DMS79 treated with DMSO at 0.1 percent for 48 hours (cell line): ENCODE measurements at places on chromosomes 7 and 10.

GRCh38 chr7:114062810-114063209 is 144.0 kb upstream of the PPP1R3A start:
- DNase-seq: no peak

- no peak for DNase-seq
Observed at GRCh38 chr10:63324495-63324854, 141.3 kb downstream of the JMJD1C start.

GRCh38 chr7:95776561-95777185 is 4.3 kb downstream of the DYNC1I1 start:
- DNase-seq: no peak

DNA sequence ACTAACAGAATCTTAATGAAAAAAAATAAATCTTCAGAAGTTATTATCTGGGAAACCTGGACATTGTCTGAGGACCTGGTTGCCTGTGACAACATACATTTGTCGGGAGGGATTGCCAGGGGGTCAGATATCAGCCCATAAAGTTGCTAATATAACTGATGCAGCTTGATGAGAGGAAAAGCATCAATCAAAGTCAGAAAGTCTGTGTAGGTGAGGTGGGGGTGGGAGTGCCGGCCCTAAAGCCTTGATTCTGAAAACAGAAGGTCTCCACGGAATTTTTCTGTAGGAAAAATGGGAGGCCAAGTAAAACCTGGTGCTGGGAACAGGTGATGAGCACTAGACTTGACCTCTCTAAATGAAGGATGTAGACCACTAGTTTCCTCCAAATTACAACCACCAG is 281.8 kb downstream of the FGFR2 start:
- DNase-seq: no peak

GRCh38 chr10:114343623-114344505 is 60.4 kb downstream of the AFAP1L2 start:
- no peak for DNase-seq

DNA sequence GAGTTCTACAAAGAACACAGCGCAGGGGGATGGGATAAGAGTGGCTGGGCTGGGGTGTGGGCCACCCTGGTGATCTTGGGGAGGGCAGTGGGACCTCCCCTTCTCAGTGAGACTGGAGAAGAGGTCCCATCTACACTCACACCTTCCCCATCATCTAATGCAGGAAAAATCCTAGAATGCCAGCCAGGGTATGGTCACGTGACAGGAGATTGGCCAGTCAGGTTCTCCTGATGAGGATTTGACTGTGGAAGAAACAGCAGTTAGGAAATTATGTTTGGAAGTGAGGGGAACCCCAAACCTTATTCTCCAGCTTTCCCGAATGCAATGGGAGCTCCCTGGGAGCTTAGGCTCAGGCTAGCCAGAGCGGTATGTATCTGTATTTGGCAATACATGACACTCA is 158.8 kb upstream of the GRB10 start:
- DNase-seq: no peak

GRCh38 chr7:122006687-122007086 is 133.7 kb downstream of the PTPRZ1 start:
- DNase-seq: no peak

DNA sequence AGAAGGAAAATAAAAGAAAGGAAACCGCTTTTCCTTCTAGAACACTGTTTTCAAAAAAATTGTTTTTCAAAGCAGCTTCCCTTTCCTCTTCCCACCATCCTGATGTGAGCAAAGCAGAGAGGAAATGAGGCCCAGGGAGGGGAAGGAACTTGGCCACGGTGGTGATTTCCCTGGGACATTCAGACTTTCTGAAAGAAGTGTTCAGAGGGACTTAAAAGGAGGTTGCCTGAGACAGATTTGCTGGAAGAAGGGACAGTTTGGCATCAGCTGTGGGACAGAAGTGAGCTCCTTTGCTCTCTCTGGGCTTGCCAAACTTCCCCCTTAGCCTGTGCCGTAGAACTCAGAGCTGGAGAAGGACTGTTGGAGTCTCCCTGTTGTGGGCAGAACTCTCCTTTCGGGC is 30.3 kb downstream of the ADCYAP1R1 start:
- no peak for DNase-seq

DNA sequence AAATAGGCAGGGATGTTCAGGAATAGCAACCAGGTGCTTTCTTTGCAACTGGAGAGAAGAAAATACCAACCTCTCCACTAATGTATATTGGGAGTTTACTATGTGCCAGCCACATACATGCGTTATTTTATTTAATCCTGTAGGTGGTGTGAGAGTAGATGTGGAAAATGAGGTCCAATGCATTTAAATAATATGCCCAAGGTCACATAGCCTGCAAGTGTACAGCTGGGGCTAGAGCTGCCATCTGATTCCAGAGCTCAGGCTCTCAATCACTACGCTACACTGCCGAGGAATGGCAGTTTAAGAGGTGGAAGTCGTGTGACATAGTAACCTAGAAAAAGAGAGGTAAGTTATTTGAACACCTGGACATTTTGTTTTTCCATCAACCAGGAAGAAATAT is 277.0 kb downstream of the EXOC4 start:
- DNase-seq: peak; percentile 74

- no peak for DNase-seq
Observed at GRCh38 chr7:45171946-45172345, 14.4 kb downstream of the RAMP3 start.

DNA sequence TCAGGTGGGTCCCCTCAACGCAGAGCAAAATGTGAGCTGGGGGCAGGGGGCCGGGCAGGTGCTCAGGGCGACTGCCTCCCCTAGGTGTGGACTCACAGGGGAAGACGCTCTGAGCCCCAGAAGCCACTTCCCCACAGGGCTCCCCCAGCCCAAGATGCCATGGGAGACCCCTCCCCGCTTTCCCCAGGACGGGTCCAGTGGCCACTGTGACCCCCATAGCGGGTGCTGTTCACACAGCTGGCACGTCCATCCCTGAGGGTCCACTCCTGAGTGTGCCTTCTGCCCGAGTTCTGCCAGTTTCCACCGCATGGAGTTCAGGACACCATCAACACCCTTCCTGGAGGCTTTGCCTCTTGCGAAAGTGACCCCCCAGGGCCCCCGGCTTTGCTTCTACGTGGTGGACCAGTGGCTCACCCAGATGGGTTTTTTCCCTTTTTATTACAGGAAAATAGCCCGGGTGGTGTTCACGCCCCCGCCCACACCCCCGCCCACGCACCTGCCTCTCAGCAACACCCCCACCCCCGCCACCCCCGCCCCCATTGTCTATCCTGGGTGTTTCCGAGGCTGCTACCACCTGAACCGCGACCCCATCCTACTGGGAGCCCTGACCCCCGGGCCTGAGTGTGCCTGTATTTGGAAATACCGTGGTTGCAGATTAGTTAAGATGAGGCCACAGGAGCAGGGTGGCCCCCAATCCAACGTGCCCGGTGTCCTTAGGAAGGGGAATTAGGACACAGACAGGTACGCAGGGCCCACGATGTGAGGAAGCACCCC is 32.0 kb downstream of the ADAP1 start:
- no peak for DNase-seq

GRCh38 chr10:37948210-37948609 is 28.2 kb downstream of the ZNF25 start:
- DNase-seq: no peak

DNA sequence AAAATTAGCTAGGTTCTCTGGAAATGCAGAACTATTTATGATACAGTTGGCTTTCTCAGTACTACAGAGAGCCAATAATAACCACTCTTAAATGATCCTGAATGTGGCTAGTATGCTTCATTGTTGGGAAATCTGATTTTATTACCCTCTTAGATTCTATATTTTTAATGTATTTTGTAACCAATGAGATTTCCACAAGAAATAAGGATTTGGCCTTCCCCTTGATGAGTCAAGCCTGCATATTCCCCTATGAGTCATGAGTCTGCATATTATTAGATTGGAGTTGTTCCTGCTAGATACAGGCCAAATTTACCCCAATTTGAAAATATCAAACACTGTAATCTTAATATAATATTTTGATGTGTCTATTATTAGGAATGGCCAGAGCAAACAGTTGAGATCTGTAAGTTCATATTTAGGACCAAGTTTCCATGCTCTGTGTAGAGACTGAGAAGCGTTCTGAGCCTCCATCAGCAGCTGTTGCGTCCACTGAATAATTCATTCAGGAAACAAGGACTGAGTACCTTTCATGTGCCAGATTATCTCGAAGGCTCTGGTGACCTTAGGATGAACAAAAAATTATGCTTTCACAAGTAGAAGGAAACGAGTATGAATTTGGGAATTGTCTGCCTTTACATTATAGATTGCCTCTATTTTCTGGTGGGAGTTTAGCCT is 793.4 kb downstream of the NRG3 start:
- DNase-seq: no peak

- DNase-seq: no peak
Observed at GRCh38 chr7:137717045-137717444, 129.7 kb downstream of the DGKI start.

DNA sequence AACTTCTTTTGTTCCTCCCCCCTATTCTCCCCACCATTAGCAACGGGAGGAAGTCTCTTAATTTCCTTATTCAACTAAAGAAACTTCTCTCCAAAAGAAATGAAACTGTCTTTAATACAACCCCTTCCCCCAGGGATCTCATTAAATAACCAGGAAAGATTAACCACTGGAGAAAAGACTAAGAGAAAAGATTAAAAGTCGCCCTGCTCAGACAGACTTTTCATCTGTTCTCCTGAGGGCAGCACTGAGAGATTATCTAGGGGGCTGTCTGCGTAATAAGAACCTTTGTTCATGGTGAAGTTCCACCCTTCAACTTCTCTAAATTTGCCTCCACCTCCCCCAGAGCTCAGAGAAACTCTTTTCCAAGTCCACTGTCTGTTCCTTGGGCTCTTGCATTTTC is 105.5 kb downstream of the HGF start:
- DNase-seq: no peak

- DNase-seq: no peak
Observed at GRCh38 chr10:95425592-95426465, 135.0 kb upstream of the PDLIM1 start.

DNA sequence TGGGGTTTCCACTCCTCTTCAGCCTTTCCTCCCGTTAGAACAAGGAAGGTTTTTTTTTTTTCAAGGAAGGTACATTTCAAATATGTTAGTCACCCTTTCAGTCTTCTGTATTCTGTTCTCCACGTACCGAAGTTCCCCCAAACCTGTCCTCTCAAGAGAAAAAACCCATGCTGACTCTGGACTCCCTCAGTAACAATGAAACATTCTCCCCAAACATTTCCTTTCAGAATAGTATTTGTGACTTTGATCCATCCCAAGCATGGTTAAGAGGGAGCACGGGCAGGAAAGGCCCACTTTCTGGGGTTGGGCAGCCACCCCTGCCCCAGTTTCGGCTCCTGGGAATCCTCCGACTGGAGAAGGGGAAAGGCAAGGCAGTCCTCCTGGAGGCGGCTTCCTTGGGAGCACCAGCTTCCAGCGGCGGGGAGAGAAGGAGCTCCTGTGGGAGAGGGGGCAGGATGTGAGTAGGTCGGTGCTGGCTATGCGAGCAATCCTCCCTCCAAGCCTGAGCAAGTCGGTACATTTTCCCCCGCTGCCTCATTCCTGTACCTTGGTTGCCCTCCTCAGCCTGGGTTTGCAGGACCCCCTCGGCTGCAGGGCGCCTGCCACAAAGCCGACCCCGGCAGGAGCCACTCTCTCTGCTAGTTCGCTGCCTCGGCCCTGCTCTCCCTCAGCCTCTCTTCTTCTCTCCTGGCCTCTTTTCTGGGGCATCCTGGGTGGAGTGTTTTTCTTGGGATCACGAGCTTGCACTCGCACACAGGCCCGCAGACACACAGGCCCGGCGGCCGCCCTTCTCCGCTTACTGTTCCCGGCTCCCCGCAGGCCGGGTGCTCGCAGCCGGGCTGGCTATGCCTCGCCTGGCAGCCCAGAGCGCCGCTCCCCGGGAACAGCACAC is 2.1 kb upstream of the HOXA1 start:
- no peak for DNase-seq

DNA sequence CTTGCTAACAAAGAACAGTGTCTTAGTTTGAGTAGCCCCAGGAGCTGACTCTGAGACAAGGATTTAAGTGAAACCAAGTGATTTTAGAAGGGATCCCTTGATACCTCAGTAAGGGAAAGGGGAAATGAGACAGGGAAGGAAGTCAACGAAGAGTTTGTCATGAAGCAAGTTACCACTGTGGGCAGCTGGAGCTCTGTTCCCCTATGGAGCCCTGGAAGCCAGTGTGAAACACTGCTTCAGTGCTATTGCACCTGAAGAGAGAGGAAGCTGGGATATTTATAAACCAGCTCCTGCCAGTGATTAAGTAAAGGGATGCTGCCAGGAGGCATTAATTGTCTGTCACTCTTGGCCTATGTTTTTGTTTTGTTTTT is 58.9 kb upstream of the WAPL start:
- DNase-seq: no peak

GRCh38 chr10:74008212-74008731 is 10.4 kb downstream of the VCL start:
- DNase-seq: no peak

DNA sequence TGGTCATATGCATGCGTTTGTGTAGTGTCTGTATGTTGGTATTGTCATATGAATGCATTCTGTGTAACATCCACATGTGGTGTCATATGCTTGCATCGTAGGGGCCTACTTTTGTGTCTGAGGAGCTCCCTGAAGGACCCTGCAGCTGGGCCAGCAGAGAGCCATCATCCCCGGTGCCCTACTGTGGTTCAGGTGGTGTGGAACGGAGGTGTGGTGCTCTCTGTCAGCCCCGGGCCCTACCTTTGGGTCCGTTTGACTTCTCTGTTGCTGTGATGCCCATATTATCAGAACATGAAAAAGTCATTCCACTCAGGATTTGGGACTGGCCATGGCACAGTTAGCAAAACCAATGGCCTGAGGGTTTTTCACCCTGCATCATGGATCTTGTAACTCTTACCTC is 217.9 kb downstream of the ADARB2 start:
- DNase-seq: no peak

DNA sequence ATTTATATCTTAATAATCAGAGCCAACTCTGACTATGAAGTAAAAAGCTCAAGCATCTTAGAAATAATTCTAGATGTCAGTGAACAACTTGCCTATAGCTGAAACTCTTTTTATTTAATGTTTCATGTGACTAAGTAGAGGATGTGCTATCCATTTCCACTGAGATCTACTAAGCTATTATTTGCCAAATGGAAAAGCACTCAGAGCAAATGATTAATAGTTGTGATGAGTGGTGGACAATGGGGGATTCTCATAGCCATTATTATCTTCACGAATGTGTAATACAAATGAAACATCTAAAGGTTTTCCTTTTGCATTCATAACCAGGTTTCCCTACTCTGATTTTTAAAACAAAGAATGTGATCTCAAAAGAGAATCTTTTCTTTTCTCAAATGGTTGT is 126.6 kb upstream of the GNAI1 start:
- DNase-seq: no peak
